ENCODE measurements at places on chromosomes 11 and 22.

DNA sequence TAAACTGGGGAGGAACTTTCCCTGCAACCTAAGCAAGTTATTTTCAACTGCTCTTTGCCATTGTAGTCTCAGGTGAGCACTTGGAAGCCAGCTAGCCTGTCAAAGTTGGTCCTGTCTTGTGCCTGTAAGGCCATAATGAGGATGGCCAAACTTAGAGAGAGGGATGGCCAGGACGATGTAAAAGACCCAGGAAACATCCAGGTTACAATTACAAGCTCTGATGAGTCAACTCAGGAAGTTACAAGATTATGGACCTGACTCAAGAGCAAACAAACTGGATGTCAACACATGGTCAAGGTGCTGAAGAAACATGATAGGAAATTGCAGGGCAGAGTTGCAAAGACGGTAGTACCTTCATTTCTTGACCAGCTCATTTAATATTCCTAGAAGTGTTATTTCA is 1.6 kb downstream of the GTPBP1 start:
- no peak for DNase-seq

GRCh38 chr11:33610903-33611302 is 89.7 kb downstream of the C11orf91 start:
- no peak for DNase-seq

GRCh38 chr22:44627521-44628139 is 74.4 kb upstream of the PRR5 start:
- no peak for DNase-seq

DNA sequence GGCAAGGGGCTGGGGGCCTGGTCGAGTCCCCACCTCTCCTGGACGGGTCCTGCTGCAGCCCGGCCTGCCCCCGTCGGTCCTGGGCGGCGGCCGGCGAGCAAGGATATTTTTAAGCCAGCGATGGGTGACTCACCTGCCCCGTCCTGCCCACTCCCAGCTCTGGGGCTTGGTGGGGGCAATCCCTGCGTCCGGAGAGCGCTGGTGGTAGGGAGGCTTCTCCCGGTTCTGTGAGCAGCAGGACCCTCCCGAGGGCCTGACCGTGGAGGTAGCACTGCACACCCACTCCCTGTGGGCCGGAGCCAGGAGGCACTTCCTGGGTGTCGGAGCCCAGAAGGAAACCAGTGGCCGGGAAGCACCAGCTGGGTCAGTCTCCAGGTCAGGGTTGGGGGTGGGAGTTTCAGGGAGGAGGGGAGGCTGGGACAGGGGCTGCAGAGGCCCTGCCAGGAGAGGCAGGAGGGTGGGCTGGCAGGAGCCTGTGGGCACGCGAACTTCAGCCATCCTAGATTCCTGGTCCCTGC is 467 bp downstream of the EPS8L2 start:
- no peak for DNase-seq

- no peak for DNase-seq
These were observed 33.0 kb downstream of the CCDC34 start for GRCh38 chr11:27329867-27330632.
